Activated CD8-positive, alpha-beta T cell treated with anti-CD3 and anti-CD28 coated beads for 36 hours (primary cell): ENCODE measurements at places on chromosomes 12 and 14. TPM values are rescaled to one million over a fixed set of nuclear protein-coding genes. Genes with fewer than 3 reads are reported as not detected.

DNA sequence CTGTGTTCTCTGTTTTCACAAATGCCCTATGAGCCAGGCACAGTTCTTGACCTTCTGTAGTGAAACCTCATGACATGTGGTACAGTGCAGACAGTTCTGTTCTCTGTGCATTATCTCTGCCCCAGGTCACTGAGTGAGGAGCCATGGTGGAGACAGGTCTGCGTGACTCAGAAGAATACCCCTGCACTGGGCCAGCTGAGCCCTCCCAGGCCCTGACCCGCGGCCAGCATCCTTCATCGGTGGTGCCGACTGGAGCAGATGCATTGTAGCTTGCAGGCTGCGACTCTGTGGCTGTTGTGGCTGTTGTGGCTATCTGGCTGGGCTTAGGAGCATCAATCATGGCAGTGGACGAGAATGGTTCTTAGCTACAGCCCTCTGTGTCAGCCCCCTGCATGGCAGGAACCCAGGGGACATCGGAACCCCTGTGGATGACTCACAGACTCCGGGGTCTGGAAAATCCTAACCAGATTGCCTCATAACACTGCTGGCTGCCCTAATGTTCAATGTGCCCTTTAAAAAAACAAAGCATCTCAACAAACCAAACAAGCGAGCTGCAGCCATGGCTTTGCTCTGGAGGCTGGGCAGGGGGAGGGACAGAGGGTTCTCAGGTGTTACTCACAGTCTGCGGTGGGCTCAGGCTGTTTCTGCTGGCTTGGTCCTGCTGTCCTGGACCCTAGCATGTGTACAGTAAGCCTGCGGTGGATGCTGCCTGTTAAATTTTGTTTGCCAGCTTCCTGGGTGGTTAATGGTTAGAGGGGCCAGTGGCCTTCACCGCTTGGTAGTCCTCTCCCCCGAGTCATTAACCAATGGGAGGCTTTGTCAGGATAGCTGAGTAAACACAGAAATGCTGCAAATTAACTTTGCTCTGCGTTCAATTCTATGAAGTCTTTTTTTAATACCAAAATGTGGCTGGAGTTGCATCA, at the start of gene SERPINA6:
Gene SERPINA6 (minus strand): TSS at position 689 of the 923 bp plus-strand sequence. CDS start 8,688 bp downstream, outside the sequence.
- no peaks in the 10 kb centered on the region for H3K36me3 ChIP-seq
- H3K27me3 ChIP-seq = peaks cover 5% of the 10 kb centered on the region
- H3K4me1 ChIP-seq = no peaks in the 10 kb centered on the region
- no peak within 1 kb of the TSS for H3K4me3 ChIP-seq
- H3K27ac ChIP-seq = no peak within 1 kb of the TSS

DNA sequence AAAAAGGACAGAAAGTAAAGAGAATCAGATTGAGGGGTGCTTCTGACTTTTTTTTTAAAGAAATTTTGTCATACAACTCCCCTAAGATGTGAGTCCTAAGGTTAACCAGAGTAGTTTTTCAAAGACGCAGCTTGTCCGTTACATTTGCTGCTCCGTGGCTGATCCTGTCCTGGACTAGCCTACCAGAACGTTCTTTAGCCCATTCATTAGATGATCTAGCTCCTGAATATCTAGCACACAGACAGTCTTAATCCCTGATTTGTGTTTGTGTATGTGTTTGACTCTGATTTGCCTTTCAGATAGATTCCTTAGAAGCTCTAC, 60.3 kb downstream of the SAMD4A start:
- H3K4me1 ChIP-seq = peaks cover 50% of the 10 kb centered on the region
- H3K27me3 ChIP-seq = no peaks in the 10 kb centered on the region
- H3K27ac ChIP-seq = peak overlapping the region; percentile 96
- H3K36me3 ChIP-seq = peaks cover 6% of the 10 kb centered on the region
- no peak for DNase-seq

DNA sequence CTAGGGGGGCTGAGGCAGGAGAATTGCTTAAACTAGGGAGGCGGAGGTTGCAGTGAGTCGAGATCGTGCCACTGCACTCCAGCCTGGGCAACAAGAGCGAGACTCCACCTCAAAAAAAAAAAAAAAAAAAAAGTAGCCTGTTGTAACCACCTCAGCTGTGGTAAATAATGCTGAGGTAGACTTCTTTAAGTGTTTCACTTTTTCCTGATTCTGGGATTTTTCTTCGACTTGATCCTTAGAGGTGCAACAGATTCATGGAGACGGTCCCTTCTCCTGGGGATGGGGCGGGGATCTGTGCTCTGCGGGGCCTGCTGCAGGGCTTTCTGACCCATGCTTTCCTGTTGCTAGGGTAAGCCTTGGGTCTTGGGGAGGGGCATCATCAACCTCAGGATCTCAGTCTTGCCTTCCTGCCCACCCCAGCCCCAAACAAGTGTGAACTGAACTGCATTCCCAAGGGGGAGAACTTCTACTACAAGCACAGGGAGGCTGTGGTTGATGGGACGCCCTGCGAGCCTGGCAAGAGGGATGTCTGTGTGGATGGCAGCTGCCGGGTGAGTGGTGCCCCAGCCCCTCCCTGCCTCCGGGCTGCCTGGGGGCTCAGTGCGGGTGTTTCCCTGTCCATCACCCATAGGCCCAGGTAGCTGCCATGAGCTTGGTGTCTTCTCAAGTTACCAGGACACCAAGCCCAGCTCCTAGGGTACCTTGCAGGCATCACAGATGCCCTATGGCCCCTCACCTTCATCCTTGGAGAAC, 12.4 kb downstream of the PAPLN start:
- H3K27me3 ChIP-seq = peaks cover 7% of the 10 kb centered on the region
- H3K4me3 ChIP-seq = no peak overlapping the region
- H3K36me3 ChIP-seq = no peaks in the 10 kb centered on the region
- no peak overlapping the region for H3K27ac ChIP-seq
- no peak for DNase-seq
- peaks cover 17% of the 10 kb centered on the region for H3K4me1 ChIP-seq

GRCh38 chr12:132523576-132524331, 33.8 kb downstream of the FBRSL1 start:
- no peak overlapping the region for H3K27ac ChIP-seq
- H3K4me1 ChIP-seq = peaks cover 6% of the 10 kb centered on the region
- peaks cover 7% of the 10 kb centered on the region for H3K36me3 ChIP-seq
- peak; percentile 86 for DNase-seq
- H3K4me3 ChIP-seq = no peak overlapping the region
- no peaks in the 10 kb centered on the region for H3K27me3 ChIP-seq

PTPRO gene
- total RNA-seq = 0.63 TPM

LIN7A gene
- not detected for total RNA-seq

CYP27B1 gene
- total RNA-seq = 7.9 TPM

SLC22A17 gene
- total RNA-seq = 2.3 TPM
